A673 (cell line): ENCODE measurements at places on chromosomes 5 and 9.

- DNase-seq, result no peak
These were observed 214.6 kb downstream of the PDE4D start for GRCh38 chr5:59678943-59679342.

GRCh38 chr5:58330781-58331180 is 129.1 kb downstream of the PLK2 start:
- DNase-seq, result no peak

DNA sequence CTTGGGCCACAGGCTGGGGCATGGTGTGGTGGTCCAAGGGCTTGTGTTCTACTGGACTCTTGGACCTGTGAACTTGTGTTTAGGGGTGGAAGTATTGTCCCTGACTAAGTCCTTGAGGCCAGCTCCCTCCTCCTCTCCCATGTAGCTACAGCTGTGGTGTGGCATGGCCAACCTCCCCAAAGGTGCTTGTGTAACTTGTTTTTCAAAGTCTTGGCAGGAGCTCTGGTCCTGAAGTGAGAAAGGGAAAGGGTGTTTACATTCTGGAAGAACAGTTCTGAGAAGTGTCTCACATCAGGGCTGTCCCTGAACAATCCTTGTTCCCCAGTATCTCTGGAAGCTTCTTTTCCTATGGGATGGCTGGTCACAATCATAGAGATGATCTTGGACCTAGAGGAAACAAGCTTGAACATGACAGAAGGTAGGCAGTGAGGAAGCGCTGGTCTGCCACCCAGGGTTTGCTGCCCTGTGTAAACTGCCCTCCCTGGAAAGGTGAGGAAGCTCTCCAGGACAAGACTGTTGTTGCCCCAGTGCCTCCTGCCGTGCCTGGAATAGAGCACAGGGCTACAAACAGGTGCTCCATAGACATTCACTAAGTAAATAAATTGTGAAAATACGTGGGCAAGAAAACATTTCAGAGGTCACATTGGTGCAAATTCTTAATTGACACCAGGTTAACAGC is 64.6 kb upstream of the KLF9 start:
- DNase-seq, result no peak

DNA sequence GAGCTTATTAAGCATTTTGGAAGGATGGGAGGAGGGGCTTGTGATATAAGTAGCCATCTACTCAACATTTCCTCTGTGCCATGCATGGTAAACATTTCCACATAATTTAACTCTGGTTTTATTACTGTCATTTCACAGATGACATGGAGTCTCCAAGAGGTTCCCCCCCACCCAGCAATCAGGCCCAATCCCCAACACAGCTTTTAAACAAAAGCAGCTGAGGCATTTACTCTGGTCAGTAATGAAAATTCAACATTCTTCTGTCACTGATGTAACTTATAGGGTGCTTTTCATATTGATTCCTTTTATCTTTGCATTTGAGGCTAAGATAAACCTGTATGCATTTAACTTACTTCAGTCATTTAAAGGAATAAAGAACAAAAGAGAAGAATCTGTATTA is 128.1 kb downstream of the COL23A1 start:
- DNase-seq, result no peak

DNA sequence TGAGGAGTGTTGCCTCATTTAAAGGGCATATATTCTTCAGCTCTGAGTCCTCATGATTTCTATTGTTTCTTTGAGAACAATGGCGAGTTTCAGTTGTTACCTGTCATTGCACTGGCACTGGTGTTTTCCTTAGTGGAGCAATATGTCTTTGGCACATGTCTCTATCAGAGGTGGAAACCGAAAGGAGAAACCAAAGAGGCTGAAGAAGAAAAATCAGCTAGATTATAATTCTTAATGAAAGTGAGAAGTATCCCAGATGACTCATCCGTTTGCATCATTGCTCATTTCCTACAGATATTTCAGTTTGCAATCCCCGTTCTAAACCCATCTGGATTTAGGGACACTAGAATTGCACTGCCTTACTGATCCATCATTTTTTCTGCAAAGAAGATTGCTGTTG is 324.6 kb downstream of the TMEM232 start:
- DNase-seq, result peak; percentile 35

DNA sequence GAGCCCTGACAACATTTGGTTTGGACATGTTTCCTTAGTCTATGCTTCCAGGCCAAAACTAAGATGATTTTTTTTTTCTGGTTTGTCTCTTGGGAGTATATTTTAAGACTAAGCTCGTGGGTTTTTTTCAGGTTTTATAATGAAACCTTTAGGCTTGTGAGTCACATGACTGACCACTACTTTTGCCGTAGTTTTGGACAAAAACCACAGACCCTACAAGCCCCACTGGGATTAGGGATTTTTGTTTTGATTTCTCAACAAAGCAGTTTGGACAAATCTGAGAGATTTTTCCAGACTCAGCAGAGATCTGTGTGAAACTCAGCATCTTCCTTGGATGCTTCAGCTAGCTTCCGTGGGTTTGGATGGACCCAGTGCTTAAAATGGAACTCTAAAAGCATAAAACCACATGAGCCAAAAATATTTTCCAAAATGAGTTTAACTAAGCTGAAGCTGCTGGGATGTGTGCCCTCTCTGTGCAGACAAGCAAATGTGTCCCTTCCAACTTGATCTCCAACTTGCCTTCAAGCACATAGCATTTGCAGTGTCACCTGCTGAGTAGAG is 70.3 kb upstream of the SMIM15 start:
- DNase-seq, result no peak

GRCh38 chr9:14151451-14151850 is 162.5 kb downstream of the NFIB start:
- DNase-seq, result no peak

DNA sequence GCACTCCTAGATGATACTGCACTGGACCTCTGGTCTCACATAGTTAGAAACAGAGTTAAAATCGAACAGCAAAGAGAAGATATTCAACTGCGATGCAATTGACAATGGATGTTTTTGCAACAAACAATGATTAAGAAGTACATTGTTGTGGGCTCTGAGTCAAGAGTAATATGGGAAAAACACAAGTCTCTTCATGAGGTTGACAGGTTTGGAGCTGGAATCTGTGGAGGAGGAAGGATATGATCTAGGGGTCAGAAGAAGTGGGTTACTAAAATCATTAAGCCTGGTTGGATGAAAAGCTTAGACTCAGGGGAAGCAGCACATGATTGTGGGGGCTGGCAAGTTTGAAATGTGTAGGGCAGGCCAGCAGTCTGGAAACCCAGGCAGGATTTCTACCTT is 53.1 kb downstream of the PDCD1LG2 start:
- no peak for DNase-seq

- DNase-seq, result no peak
These were observed 10.1 kb downstream of the FGF18 start for GRCh38 chr5:171429543-171429910.

DNA sequence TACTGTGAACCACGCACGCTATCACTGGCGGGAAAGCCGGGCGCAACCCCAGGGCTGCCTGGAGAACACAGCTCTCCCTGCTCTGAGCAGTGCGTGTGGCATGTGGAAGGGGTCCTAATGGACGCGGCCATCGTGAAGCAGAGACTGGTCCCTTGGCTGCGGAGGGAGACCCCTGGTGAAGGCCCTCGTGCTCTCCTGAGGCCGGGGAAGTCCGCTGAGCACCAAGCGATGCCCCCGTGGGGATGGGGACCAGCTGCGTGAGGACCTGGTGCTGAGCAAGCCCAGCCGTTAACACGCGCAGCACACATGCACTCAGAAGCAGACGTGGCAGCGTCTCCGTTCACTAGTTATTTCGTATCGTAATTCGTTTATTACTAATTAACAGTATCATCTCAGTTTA is 24.4 kb downstream of the SLC12A7 start:
- no peak for DNase-seq
